Activated CD4-positive, alpha-beta T cell treated with anti-CD3 and anti-CD28 coated beads for 4 hours (primary cell): ENCODE measurements at places on chromosomes 4 and X.

DNA sequence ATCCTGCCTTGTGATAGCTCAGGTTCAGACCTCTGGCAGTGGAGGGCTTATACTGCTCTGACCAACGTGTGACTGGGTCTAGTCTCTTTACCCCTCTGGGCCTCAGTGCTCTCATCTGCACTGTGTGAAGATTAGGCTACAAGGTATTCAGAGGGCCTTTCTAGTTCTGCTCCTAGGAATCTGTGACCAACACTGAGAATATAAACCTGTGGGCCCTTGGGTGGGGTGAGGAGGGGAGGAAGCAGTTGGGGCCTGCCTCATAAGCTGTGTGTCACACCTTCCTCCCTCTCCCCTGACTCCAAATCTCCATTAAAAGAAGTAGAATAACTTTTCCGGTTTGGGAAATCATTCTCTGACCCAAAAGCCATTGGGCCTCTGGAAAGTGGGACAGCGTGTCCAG, 66.3 kb upstream of the MSN start:
- peak; percentile 12 for DNase-seq

- no peak for DNase-seq
Observed at GRCh38 chr4:38774181-38774955, 8.4 kb downstream of the TLR10 start.

- no peak for DNase-seq
Observed at GRCh38 chrX:96551322-96551872, 133.2 kb upstream of the DIAPH2 start.

DNA sequence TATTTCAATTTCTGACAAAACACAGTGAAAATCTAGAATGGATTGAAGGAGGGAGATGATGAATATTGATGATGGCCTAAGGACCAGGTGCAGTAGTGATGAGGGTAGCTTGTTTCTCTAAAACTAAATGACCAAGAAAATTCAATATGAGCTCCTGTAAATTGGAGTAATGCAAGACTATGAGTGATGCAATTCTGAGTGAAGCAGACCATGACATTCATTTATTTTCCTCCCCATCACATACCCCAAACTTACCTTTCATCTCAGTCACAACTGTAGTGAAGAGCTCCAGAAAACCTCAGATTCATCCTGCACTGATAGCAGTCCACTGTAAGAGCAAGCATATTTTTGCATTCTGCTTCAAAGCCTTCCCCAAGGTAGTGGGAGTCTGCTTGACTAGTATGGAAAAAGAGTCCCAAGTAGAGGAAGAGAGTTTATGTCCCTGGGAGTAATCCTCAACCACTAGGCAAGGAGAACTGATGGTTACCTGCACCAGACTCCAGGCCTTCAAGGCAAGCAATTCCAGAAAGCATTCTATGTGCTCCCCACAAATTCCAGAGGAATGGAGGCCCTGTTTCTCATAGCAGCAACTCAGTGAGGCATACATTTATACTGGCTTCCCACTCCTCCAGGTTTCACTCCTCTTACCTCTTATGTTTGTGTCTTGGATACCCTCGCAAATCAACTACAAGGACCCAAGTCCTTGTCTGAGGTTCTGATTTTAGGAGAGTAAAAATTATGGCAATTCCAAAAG, 47.2 kb downstream of the CXCL1 start:
- no peak for DNase-seq

GRCh38 chr4:181908168-181908567, 335.0 kb upstream of the TENM3 start:
- no peak for DNase-seq

DNA sequence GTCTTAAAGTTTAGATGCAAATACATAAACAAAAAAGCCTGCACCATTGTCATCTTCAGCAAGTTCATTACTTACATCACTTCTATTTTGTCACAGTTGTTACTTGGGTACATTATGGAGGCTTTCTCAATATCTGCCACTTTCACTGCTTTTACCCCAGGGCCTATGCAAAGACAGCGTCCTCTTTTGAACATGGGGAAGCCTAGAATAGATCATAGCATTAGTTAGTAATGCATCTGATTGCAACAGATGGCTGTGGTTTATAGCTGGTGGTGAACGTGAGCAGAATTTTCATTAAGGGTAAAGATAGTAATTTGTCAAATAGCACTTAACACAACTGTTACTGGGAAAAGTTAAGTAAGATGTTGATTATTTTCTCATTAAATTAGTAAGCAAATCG, 729 bp downstream of the CXCL11 start:
- no peak for DNase-seq

DNA sequence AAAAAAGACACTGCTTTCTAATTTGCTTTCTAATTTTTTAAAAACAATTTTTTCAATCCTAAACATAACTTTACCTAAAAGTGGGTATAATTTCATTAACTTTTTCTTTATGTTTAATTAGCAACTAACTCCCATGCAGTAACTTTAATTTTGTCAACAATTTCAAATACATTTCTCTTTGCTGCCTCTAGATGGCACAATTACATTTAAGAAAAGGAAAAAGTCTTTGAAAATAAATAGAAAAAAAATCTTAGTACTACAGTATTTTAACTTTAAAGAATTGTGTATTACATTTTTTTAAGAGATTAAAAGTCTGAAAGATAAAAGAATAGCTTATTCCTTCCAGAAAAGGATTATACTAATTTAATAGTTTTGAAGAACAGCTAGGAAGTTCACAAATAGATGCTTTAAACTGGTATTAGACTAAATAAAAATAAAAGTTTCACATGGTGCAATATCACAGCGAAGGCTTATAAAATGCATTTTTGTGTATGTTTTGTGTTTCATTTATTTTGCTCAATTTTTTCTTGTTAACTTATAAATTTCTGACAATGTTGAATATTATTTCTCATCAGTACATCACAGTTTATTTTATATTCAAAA, 105.1 kb downstream of the ADGRA3 start:
- no peak for DNase-seq

DNA sequence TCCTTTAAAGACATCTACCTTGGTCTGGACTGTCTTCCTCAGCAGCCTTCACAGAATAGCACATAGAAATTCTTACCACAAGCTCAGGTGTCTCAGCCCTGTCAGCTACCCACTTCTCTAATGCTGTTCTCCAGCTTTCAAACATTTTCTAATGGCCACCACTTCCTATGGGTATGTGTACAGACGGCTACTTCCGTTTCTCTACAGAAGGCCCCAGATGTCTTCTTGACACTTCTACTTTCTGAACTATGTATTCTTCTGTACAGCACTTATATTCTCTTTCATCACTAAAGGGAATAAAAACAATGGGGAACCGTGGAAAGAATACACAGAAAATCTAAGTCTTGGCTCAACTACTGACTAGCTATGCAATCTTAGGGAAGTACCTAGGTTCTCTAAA, 13.3 kb downstream of the OPHN1 start:
- no peak for DNase-seq

DNA sequence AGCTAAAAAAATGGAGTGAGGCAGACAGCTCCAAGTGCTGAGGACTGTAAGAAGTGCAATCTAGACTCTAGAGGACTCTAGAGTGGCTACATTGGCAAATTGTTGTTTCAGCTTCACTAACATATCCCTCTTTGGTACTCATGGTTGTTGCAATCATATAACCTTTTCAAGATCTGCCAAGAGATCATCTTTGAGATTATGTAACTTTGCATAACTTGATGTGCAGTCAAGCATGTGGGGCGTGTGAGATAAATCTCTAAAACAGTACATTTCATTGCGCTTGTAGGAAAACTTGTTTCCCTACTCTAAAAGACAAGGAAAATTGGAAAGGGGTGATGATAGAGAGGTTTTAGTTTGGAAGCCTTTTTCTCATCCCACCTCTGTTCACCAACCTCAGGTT, 11.2 kb upstream of the BRS3 start:
- DNase-seq = no peak

- DNase-seq = no peak
Observed at GRCh38 chrX:70043685-70044084, 6.1 kb downstream of the AWAT2 start.

DNA sequence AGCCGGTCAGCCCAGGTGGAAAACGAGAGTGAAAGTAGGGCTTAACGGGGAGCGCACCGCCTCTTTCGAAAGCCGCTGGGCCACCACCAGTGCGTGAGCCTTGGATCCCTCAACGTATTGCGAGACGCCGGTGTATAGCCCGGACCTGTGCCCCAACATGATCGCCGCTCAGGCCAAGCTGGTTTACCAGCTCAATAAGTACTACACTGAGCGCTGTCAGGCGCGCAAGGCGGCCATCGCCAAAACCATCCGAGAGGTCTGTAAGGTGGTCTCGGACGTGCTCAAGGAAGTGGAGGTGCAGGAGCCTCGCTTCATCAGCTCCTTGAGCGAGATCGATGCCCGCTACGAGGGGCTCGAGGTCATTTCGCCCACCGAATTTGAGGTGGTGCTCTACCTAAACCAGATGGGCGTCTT, 929 bp downstream of the MAB21L2 start:
- no peak for DNase-seq

DNA sequence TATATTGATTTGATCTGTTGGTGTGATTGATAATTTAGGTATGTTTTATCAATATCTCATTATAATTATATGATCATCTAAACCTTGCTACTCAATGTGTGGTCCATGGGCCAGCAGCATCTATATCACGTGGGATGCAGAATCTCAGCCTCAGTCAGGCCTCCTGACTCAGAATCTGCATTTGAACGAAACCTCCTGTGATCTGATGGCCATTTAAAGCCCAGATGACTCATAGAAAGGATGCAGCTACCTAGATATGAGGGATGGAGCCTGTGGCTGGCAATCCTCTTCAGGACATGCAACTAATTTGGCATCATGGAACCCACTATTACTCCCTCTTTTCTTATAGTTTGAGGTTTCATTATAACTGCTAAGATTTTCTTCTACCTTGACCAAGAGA, 11.3 kb upstream of the CHRNA9 start:
- DNase-seq = no peak

DNA sequence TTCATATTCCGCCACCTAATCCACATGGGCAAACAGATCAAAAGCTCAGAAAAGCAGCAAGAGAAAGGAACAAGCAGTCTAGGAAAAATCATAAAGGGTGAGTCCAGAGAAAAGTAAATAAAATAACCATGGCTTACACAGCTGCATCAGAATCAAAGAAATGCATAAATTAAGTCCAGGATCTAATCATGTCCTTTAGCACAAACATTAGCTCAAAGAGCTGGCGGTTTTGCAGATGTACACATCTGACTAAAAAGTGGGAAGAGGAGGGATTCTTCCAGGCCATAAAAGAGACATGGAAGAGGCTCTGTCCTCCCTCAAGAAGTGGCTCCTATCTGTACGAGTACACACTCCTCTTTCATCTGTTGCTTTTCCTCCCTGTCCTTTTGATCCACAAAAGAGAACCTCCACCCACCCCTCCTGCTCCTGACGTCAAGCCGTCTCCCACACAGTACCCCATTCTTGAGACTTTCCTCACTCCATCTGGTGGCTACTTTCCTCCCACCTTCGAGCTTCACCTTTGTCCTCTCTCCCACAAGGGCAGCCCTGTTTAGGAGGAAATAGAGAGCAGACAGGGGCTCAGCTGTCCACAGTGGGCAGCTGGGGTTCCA, 92.5 kb downstream of the RASL11B start:
- no peak for DNase-seq

DNA sequence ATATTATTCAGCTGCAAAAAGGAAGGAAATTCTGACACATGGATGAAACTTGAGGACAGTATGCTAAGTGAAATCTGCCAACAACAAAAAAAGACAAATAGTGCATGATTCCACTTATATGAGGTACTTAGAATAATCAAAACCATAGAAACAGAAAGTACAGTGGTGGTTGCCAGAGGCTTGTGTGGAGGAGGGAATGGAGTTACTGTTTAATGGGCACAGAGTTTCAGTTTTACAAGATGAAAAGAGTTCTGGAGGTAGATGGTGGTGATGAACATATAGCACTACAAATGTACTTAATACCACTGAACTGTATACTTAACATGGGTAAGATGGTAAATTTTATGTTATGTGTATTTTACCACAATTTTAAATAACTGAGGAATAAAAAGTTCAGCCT, 212.0 kb upstream of the KLF3 start:
- DNase-seq = no peak

GRCh38 chrX:17788439-17788838, 51.1 kb downstream of the SCML1 start:
- DNase-seq = peak; percentile 12

GRCh38 chr4:119271361-119272085, 50.4 kb downstream of the FABP2 start:
- DNase-seq = no peak

DNA sequence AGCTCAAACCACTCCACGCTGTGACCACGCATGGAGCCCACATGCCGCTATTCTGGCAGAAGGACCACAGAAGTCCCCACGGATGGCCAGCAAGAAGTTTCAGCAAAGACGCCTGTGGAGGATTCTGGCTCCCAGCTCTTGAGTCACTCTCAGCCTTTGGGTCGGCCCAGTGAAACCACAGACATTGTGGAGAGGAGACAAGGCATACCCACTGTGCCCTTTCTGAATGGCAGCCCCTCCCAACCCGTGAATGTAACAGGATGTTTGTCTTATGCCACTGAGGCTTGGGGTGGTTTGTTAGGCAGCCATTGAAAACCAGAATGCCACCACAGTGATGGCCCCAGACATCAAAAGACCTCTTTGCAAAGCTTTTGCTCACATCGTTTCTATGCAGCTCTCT, 42.7 kb downstream of the ABLIM2 start:
- DNase-seq = no peak

DNA sequence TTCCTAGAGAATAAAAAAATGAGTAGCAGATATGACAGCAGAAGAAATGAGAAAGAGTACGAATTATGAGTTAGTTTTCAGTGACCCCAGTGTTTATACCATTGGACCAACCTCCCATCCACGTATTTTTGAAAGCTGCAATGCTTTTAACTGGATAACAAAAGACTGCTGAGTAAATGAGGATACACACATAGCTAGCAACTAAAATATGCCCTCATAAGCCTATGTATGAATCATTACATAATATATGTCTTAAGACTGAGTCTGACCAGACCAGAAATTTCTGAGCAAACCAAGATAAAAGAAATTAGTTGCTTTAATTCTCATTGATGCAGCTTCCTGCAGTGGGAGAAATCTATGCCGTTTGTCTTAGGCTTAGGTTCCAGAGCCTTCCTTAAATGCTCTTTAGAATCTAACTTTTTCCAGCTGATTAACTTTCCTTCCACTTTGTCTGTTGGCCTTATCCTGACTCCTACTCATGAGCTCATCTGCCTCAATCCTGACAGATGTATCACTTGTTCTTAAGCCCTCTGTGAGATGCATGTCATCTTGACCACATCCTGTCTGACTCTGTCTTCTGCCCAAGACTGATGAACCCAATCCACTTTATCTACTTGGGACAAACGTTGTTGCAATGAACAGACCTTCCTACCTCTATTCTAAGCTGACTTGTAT, 301.4 kb upstream of the AADAT start:
- DNase-seq = no peak

DNA sequence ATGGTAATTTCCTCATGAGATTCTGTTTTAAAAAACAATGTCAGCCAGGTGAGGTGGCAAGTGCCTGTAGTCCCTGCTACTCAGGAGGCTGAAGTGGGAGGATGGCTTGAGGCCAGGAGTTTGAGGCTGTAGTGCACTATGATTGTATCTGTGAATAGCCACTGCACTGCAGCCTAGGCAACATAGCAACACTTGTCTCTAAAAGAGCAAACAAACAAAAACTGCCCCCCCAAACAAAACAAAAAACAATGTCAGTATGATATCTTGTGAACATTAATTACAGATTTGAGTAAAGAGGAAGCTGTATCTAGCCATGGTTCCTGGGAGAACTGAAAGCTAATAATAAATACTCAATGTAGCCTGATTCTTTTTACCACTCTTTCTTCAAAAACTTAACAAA, 6.8 kb upstream of the MSL3 start:
- no peak for DNase-seq

GRCh38 chr4:64146030-64146429, 263.2 kb downstream of the TECRL start:
- no peak for DNase-seq

- DNase-seq = no peak
Observed at GRCh38 chr4:79578606-79579005, 170.6 kb upstream of the GK2 start.
